SK-N-DZ (cell line): ENCODE measurements at places on chromosomes 16 and 17.

- peak; percentile 92 for DNase-seq
These were observed 90.1 kb upstream of the CDC42EP4 start for GRCh38 chr17:73401911-73402310.

DNA sequence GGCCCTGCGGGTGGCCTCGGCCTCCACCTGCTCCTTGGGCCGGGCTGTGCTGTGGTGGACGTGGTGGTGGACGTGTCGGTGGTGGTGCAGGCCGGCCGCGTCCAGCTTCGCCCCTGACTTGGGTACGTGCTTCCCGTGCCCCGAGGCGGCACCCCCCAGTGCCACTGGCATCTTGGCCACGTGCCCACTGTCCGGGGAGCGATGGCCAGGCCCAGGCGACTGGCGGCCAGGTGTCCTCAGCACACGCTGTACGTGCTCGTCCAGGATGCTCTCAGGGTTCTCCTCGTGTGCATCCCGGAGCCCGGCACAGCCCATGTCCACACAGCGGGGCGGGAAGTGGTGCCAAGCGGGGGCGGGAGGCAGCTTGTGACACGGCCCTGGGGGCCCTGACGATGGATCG, 14.9 kb downstream of the PDIA2 start:
- DNase-seq: no peak

DNA sequence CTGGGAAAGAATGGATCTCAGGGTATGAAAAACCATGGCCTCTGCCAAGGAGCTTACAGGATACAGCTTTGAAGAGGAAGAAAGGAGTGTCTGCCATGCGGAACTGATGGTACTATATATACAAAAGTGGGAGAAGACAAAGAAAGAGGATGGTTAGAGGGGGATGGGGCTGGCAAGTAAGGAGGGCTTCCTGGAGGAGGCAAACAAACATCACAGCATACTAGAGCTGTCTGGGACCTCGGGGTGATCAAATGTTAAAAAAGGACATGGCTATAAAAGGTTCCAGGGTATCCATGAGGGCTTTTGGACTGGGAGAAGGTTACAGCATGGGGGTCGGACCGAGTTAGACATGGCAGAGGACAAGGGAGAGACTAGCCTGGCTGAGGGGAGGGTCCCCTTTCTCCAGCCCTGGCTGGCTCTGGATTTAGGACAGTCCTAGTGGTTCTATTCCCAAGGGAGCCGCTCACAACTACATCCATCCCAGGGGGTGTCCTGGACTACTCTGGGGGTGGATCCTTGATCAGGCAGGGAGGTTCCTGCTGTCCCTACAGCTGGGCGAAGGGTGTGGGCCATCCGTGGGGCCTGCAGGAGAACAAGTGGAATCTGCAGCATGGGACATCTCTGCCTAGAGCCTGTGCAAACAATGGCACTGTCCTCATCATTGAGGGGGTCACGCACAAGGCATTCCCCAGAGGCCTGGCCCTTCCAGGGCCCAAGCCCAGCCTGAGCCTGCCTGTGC, 12.2 kb downstream of the WNT9B start:
- no peak for DNase-seq

GRCh38 chr17:6756425-6757031, 682 bp downstream of the XAF1 start:
- DNase-seq: no peak

DNA sequence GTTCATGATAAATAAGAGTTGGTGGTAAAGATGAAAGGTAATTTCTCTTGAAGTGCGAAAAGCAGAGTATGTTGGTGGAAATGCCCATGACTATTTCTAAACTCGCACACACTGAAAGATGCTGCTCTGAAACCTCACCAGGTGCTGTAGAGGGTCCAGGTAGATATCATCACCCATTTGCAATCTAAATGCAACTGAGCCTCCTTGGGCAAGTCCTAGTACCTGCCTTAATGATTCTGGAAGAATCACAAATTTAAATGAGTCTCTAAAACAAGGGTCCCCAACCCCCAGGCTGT, 5.9 kb upstream of the MMD start:
- no peak for DNase-seq

DNA sequence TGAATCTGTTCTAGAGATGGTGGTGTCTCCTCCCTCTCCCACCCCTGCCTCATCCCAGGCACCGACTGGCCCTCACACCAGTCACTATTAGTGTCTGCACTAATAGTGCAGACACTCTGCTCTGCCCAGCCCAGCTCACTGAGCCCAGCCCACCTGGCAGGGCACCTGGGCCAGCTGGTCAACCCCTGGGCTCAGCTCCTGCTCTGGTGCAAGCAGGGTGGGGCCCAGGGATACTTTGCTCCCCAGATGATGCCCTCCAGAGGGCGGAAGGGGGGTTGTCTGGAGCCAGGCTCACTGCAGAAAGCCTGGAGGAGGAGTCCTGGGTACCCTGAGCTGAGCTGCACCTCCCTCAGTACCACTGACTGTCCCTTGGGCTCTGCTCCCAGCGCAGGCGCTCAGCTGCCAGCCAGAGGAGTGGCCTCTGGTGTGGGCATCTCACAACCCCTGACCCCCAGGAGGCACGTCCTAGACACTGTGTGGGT, 14.5 kb downstream of the RAB11FIP4 start:
- DNase-seq: peak; percentile 38

- no peak for DNase-seq
These were observed 21.2 kb downstream of the SAP30BP start for GRCh38 chr17:75688209-75688825.

DNA sequence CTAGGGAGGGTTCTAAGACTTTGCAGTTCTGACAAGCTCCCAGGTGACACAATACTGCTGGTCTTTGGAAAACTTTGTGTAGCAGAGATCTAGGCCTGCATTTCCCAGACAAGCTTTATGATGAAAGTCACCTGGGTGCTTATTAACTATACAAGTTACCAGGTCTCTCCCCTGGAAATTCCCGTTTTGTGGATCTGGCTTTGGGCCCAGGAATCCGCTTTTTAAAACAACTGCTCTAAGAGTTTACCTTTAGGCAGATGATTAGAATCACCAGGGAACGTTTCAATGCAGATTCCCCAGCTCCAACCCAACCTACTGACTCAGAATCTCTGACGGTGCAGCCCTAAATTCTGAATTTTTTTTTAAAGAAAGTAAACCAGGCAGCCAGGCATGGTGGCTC, 36.3 kb downstream of the MYH3 start:
- no peak for DNase-seq

GRCh38 chr17:27471321-27472269, 15.3 kb downstream of the KSR1 start:
- no peak for DNase-seq

- peak; percentile 7 for DNase-seq
These were observed 82.9 kb upstream of the RCVRN start for GRCh38 chr17:9987779-9988585.
